ENCODE measurements at places on chromosomes 3 and 15.

DNA sequence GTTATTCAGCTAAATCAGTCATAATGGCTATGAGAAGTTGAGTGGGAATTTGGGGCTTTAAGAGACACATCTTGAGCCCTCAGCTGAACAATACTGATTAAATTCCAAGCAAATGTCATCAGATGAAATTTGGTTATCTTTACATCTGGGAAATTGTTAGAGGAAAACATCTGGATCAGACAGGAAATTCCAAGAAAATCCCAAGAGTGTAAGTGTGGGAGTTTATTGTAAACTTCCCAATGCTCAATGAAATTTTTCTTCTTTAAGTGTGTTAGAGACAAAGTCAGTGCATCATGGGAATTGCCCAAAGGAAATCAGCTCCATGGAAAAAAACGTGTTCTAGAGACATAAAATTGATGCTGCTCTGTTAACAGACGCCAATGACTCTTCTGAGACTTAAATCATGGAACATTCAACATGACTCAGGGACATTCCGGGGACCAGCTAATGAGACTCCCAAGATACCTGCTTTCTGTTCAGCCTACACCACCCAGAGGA, 19.8 kb upstream of the DCLK3 start:
- DNase-seq: no peak

DNA sequence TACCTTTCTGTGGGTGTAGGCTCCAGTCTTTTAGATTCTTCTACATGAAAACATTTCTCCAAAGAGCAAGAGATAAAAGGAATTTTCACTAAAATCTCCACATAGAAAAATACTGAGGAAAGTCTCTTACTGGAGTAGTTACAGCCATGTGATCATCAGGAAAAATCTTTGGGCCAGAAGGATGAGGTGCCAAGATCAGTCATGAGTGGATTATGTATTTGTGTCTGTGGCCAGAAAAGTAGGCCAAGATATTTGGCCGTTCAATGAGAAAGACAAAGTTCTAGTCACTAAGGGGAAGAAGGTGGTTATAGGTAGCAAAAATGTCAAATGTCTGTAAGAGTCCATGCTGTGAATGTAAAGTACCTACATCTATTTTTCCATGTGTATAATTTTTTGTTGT, 339.3 kb downstream of the NSUN3 start:
- DNase-seq: no peak

GRCh38 chr15:89494941-89495637, 1.3 kb downstream of the RHCG start:
- DNase-seq: peak; percentile 75

GRCh38 chr15:74382004-74382816, 14.8 kb upstream of the CYP11A1 start:
- DNase-seq: peak; percentile 94

- DNase-seq: no peak
Observed at GRCh38 chr3:175865724-175866123, 1006.6 kb downstream of the NAALADL2 start.

- no peak for DNase-seq
Observed at GRCh38 chr3:4460334-4460733, 6.7 kb downstream of the SUMF1 start.

All from activated CD4-positive, alpha-beta T cell treated with anti-CD3 and anti-CD28 coated beads, Interleukin-2, amount 10 ng/mL, durations not matched to agents 24 days and 14 days (primary cell).